ENCODE measurements at places on chromosomes 1 and 21.

GRCh38 chr1:53944469-53945182 lies 873 bp downstream of the IFT25 start:
- no peak for DNase-seq

GRCh38 chr1:7103361-7103782 lies 318.1 kb downstream of the CAMTA1 start:
- no peak for DNase-seq

DNA sequence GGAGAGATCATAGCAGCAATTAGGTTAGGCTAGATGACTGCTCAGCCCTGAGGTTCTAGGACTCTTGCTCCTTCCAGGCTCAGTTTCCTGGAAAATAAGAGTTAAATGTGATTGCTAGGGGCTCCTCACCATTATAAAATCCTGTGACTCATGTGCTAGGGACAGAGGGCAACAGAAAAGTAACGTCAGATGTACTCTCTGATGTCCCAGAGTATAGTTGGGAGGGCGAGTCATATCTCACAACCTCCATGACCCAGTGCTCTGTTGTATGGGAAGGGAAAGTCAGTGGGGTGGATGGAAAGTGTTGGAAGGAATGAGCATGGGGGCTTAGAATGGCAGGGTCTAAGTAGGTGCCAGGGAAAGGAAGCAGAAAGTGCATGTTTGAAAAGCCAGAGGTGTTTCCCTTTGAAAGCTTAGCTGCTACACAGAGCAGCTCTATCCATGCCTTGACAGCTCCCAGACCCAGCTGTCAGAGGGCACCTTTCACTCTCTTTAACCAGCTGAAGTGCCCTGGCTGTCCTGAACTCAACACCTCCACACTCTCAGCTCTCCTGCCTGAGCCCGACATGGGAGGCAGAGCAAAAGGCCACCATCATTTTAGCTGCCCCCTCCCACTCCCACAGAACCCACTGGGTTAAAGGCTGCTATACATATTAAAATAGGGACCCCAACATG lies 11.6 kb downstream of the GJA5 start:
- DNase-seq = no peak

DNA sequence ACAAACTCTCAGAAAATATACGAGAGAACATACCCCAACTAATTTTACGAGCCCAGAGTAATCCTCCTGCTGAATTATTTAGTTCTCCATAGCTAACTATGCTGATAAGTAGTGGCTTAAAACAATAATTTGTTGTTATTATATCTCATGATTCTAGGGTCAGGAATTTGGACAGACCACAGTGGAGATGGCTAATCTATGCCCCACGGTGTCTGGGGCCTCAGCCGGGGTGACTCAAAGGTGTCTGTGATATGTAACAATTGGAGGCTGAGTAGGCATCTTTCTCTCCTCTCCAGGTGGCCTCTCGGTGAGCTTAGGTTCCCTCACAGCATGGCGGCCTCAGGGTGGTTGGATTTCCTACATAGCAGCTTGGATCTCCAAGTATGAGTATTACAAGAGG lies 35.4 kb upstream of the FOXO6 start:
- DNase-seq = no peak

- DNase-seq = no peak
Measured at GRCh38 chr1:46532095-46532494, 19.4 kb downstream of the KNCN start.

GRCh38 chr1:150568594-150568966 lies 10.8 kb downstream of the MCL1 start:
- DNase-seq = no peak

- DNase-seq = no peak
Measured at GRCh38 chr1:11429226-11429625, 49.7 kb upstream of the DISP3 start.

DNA sequence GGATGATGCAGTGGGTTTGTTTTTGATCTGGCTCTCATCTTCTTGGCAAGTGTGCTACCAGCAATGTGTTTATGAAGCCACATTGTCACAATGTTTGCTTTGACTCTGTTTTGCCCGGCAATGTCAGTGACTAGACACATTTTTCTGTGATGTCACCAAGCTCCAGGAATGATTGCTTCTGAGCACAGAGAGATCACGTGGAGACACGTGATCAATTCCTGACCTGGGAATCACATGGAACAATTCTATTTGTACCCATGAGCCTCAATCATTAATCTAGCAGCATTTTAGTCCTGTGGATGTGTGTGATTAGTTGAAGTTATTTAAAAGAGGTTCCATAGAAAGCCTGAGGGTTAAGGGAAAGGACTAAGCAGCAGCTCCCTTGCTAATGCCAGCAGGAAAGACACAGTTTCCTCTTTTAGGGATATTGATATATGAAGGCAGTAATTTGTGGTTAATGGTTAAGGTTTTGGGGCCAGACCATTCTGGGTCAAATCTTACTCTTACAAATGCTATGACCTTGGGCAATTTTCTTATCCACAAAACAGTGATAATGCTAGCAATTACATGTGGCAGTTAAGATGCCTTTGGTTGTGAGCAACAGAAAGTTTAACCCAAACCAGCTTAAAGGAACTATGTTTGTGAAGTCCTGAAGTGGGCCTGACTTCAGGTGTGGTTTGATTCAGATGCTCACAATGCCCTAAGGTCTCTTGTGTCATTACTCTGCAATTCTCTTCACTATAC lies 59.0 kb downstream of the FASLG start:
- no peak for DNase-seq

- DNase-seq = no peak
Measured at GRCh38 chr1:198638441-198638840, 399 bp upstream of the PTPRC start.

DNA sequence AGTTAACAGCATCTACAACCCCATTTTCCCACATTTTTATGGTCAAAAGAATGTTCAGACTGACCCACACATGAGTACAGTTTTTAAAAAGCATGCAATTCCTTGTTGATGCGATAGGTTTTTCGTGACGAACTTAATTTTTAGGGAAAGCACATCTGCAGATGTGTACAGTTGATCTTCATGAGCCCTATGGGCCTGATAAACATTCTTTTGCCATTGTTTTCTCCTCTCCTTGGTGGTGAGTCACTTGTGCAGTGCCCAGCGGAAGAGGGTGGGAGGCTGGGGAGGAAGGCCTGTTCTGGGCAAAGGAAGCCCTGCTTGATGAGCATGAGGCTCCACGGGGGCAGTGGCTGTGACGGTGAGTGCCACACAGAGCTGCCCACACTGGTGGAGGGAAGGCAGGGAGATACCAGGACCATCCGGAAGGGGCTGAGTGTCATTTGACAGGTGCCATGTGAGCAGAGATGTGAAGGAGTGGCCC lies 5.3 kb downstream of the ARF1 start:
- DNase-seq = no peak

DNA sequence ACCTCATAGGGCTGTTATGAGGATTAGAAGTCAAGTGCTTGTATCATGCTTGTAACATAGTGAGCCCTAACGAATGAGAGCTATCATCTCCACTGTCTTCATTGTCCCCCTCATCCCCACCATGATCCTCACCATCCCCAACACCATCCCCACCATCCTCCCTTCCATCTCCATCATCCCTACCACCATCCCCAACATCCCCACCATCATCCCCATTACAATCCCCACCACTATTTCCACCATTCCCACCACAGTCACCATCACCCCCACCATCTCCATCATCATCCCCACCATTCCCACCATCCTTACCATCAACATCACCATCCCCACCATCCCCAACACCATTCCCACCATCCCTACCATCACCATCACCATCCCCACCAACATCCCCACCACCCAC lies 39.1 kb upstream of the PADI1 start:
- no peak for DNase-seq

- DNase-seq = no peak
Measured at GRCh38 chr1:179889589-179889988, 7.5 kb downstream of the TOR1AIP1 start.

- DNase-seq = no peak
Measured at GRCh38 chr1:185408700-185409270, 91.7 kb upstream of the IVNS1ABP start.

- DNase-seq = no peak
Measured at GRCh38 chr1:235136111-235136510, 7.5 kb upstream of the TOMM20 start.

DNA sequence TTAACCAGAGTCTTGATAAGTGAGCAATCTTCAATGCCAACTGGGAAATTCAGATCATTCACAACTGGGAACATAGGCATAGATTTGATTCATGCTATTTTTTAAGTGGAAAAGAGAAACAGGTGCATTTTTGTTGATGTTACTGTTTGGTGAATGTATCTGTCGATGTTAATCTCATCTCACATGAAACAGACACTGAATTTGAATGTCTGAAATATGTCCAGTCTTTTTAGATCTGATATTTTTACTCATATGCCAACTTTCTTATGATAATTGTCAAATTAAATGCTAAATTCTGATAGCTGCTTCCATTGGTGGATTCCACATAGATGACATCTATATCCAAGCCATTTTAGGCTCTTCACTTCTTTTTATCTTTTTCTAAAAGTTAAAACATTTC lies 213.1 kb downstream of the RYR2 start:
- DNase-seq = no peak

DNA sequence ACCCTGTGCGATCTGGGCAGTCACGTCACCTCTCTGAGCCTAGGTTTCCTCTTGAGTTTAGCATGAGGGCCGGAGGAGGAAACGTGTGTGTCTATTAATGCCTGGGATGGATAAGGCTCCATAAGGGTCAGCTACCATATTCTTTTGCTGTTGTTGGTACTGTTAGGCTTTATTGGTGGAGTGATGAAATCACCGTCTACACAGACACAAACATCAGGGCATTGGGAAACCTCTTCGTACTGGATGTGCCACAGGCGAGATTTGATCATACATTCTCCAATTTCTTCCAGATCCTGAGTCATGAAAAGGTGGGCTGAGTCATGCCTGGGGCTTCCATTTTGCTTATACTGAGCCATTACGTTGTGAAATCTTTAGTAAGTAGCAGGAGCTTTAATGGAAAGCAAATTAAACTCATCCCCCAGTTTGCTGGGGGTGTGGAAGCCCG lies 24.9 kb upstream of the GRHL3 start:
- DNase-seq = no peak

- DNase-seq = no peak
Measured at GRCh38 chr1:54273795-54274163, 73.8 kb downstream of the MRPL37 start.

GRCh38 chr1:160219062-160219929 lies 14.1 kb downstream of the PEA15 start:
- peak; percentile 22 for DNase-seq

DNA sequence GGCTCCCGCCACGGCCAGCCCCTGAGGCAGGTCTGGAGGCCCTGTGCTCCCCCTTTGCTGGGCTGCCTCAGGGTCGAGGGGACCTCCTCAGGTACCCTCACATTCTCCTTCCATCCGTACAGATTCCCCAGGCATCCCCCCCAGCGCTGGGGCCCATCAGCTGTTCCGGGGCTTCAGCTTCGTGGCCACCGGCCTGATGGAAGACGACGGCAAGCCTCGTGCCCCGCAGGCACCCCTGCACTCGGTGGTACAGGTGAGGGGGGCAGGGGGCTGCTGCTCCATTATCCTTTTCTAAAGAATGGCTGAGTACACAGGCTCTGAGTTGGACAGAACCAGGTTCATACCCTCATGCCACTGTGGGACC lies 29.1 kb downstream of the RPS6KA1 start:
- no peak for DNase-seq

- DNase-seq = no peak
Measured at GRCh38 chr1:17852383-17852782, 97.2 kb downstream of the ACTL8 start.

- peak; percentile 1 for DNase-seq
Measured at GRCh38 chr1:39574646-39575045, 1.9 kb downstream of the PABPC4 start.

DNA sequence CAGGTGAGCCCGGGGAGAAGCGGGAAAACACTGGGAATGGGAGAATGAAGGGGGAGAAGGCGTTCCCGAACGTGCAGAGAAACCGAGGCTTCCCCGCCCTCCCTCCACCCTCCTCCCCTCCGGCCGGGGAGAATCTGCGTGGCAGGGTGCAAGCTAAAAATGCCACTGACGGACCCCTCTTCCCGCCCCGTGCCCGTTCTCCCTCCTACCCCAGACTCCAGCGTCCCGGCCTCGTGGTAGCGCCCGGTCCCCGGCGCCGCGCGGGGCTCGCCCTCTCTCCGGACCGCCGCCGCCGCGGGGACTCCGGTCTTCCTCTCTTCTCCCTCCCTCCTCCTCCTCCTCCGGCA lies 81.6 kb upstream of the AK4 start:
- no peak for DNase-seq

DNA sequence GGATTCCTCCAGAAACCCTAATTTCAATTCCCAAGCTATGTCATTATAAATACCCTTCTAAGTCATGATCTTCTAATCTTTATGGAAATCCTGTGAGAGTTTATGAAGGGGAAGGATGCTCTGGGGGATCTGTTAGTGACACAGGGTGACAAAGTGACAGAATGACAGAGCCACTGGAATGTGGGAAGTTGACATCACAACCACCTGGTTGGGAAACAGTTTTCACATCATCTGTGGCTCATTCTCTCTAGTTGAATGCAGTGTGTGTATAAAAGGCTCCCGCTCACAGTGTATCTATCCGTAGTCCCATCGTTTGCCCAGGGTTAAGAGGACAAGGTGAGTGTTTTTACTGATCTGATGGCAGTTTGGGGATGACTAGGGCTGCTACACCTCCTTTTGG lies at the start of gene LCE7A:
TSS of gene LCE7A (plus strand) at position 301 of the 400 bp plus-strand sequence. CDS start 702 bp downstream, outside the sequence.
- DNase-seq = no peak

DNA sequence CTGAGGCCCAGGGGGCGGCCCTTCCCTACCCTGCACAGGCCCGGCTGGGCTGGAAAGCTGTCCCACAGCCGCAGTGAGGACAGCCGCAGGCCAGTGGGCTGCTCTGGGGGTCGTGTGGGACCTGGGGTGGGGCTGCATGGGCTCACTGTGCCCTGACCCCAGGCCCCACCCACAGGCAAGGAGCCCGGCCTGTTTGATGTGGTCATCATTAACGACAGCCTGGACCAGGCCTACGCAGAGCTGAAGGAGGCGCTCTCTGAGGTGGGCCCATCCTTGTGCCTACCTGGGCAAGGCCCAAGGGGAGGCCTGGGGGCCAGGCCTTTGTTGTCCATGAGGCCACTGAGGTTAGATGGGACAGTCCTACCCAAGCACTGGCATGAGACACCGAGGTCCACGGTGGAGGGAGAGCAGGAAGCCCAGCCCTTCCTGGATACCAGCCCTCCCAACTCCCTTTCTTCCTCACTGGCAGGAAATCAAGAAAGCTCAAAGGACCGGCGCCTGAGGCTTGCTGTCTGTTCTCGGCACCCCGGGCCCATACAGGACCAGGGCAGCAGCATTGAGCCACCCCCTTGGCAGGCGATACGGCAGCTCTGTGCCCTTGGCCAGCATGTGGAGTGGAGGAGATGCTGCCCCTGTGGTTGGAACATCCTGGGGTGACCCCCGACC lies 1.4 kb upstream of the GJC2 start:
- DNase-seq = no peak

GRCh38 chr1:154548028-154548427 lies 10.4 kb downstream of the UBE2Q1 start:
- DNase-seq = no peak

- no peak for DNase-seq
Measured at GRCh38 chr1:10108134-10108663, 75.4 kb downstream of the UBE4B start.

DNA sequence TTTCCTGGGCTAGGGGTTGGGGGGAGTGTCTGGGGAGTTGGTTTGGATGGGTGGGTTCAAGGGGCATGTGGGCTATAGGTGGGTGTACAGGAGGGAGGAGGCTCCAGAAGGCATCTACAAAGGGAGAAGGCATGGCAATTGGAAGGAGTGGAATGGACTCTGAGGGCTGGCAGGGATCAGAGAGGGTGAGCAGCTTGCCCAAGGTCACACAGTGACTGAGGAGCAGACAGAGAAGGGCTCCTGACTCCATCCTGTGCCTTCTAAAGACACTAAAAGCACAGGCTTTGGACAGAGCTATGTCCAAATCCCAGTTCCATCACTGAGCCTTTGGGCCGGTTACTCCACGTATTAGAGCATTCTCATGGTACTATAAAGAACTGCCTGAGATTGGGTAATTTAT lies 151.8 kb downstream of the PTPRU start:
- DNase-seq = no peak
